Lower lobe of right lung (tissue), 2 donors: ENCODE measurements at places on chromosomes 2 and 18. TPM values are rescaled to one million over a fixed set of nuclear protein-coding genes. Genes with fewer than 3 reads are reported as not detected.
A peak's percentile ranks its signal among the peaks of the same experiment; 100 is the strongest.

DNA sequence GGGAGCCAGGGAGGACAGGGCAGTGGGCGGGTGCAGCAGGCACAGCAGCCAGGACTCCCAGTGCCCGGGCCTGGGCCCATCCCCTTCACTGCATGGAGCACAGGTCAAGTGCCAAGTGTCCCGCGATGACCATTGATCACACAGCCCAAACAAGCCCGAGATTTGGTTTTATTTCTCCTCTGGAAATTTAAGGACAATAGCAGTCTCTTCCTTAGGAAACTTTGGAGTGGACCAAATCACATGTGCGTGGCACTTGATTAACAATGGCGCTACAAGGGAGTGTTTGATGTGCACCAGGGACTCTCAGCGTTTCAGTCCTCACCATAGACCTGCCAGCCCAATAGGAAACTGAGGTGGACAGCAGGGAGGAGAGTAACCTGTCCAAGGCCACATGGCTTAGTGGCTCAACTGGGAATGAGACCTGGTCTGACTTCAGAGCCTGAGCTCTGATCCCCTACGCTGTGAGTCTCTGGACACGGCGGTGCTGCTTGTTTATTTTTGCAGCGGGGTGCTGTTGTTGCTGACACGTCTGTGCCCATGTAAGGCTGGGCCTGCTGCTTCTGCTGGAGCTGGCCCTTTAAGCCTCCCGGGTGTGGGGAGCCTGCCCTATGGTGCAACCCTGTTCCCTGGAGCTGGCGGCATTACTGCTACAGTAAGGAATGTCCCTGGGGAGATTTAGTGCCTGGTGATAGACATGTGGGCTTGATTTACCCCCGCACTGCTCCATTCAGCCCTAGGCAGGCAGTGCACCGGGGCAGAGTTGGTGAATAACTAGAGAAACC, 194.2 kb downstream of the INHBB start:
- no peaks in the 10 kb centered on the region for H3K36me3 ChIP-seq
- no peak overlapping the region for H3K4me3 ChIP-seq
- H3K27me3 ChIP-seq: peaks cover 5% of the 10 kb centered on the region

DNA sequence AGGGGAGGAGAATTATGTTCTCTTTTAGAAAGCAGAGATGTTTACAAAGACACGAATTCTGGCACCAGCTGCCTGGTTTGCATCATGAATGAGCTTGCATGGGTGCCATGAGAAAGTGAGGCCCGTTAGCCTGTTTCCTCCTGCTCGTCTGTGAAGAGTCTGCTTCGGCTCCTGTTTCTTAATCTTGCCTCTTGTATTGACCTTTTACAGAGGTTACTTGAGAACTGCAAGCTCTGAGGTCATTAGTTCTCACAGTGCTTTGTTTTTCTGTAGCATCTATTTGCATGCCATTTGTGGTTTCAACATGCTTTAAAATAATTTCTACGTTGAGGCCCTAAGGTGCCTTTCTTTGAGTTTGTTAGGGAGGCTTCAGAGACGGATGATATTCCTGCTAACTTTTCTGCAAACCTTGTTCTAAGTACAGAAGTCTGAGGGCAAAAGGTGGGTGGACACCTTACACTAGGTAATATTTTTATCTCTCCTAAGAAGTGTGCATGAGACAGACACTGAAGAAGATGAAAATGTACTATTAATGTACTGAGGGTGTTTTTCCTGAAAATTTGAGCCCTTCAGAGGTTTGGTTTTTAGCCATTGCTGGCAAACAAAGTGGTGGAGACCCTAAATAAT, 53.4 kb upstream of the LINC00305 start:
- H3K4me3 ChIP-seq: no peak overlapping the region
- H3K36me3 ChIP-seq: no peaks in the 10 kb centered on the region
- no peaks in the 10 kb centered on the region for H3K27me3 ChIP-seq
- DNase-seq: no peak

GRCh38 chr2:56185101-56185581, 1.4 kb downstream of the CCDC85A start:
- H3K4me3 ChIP-seq: peak overlapping the region; percentile 75
- H3K36me3 ChIP-seq: no peaks in the 10 kb centered on the region
- peaks cover 25% of the 10 kb centered on the region for H3K27me3 ChIP-seq
- peaks cover 16% of the 10 kb centered on the region for H3K4me1 ChIP-seq
- H3K27ac ChIP-seq: peak overlapping the region; percentile 79

DNA sequence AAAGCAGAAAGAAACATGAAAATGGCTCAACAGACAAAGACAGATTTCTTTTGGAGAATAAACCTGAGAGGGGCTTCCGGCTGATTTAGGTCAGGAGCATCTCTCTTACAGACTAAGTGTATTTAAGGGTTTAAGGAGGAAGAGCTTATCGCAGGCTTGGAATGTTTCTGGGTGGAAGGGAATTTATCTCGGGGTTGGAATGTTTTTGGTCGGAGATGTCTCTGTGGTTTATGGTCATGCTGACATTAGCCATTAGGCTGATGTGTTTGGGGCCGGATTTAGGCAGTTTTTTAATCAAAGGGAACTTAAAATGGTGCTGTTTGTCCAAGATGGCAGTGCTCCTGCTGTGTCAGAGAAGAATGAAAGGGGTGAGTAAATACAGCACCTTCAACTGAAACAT, 14.4 kb upstream of the PSMA8 start:
- H3K4me3 ChIP-seq: no peak overlapping the region
- no peaks in the 10 kb centered on the region for H3K27me3 ChIP-seq
- H3K4me1 ChIP-seq: no peaks in the 10 kb centered on the region
- no peak overlapping the region for H3K27ac ChIP-seq
- no peaks in the 10 kb centered on the region for H3K36me3 ChIP-seq

GDF7 gene
- total RNA-seq: 0.62 TPM

- DNase-seq: no peak
- H3K4me3 ChIP-seq: no peak overlapping the region
- no peaks in the 10 kb centered on the region for H3K27me3 ChIP-seq
- H3K27ac ChIP-seq: no peak overlapping the region
- H3K4me1 ChIP-seq: peaks cover under 1% of the 10 kb centered on the region
Observed at GRCh38 chr2:6999211-6999877, 82.1 kb downstream of the RNF144A start.

GRCh38 chr2:71235930-71236587, 9.2 kb upstream of the PAIP2B start:
- no peak for DNase-seq
- H3K4me3 ChIP-seq: no peak overlapping the region
- no peaks in the 10 kb centered on the region for H3K4me1 ChIP-seq
- H3K27me3 ChIP-seq: no peaks in the 10 kb centered on the region
- no peak overlapping the region for H3K27ac ChIP-seq

GRCh38 chr2:46376586-46376985, 79.4 kb downstream of the EPAS1 start:
- H3K36me3 ChIP-seq: peaks cover 100% of the 10 kb centered on the region
- H3K4me3 ChIP-seq: no peak overlapping the region
- H3K27me3 ChIP-seq: no peaks in the 10 kb centered on the region
- peak overlapping the region; percentile 21 for H3K27ac ChIP-seq
- H3K4me1 ChIP-seq: peaks cover 22% of the 10 kb centered on the region
- no peak for DNase-seq

NGEF gene
- total RNA-seq: 1.7 TPM

DNA sequence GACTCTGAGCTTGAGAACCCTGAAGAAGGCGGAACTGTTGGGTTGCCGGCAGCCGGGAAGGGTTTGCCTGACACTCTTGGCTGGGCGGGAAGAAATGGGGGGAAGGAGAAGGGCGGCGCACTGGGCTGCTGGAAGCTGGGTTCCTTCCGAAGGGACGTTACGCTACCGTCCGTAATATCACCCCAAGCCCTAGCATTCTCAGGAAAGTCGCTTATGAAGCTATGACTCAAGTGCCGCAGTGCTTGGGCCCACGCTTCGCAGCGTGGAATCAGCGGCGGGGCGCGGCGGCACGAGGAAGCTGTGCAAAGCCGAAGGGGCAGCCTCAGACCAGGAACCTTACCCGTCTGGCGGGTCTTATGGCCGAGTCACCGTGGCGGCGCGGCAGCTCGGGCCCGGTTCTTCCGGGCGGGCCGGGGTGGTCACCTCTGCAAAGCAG, 50.2 kb upstream of the SIGLEC15 start:
- H3K4me3 ChIP-seq: peak overlapping the region; percentile 74
- peak; percentile 83 for DNase-seq
- H3K4me1 ChIP-seq: peaks cover 6% of the 10 kb centered on the region
- H3K27me3 ChIP-seq: peaks cover 6% of the 10 kb centered on the region
- H3K27ac ChIP-seq: peak overlapping the region; percentile 90
- H3K36me3 ChIP-seq: no peaks in the 10 kb centered on the region

DNA sequence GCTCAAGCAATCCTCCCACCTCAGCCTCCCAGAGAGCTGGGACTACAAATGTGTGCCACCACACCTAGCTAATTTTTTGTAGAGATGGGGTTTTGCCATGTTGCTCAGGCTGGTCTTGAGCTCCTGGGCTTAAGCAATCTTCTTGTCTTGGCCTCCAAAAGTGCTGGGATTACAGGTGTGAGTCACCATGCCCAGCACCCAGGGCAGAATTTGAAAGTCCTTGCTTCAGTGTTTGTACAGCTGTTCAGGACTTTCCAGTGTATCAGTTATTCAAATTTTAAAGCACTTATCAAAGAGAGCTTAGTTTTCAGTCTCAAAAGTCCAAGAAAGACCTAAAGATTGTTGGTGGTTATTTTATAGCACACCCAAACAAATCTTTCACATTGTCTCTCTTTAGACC, 43.6 kb upstream of the VPS54 start:
- H3K36me3 ChIP-seq: no peaks in the 10 kb centered on the region
- no peaks in the 10 kb centered on the region for H3K27me3 ChIP-seq
- no peak overlapping the region for H3K27ac ChIP-seq
- H3K4me1 ChIP-seq: peaks cover 18% of the 10 kb centered on the region

SERTAD2 gene
- total RNA-seq: 20.1 TPM

CCDC178 gene
- total RNA-seq: not detected

- H3K4me3 ChIP-seq: no peak overlapping the region
- no peaks in the 10 kb centered on the region for H3K36me3 ChIP-seq
- H3K27ac ChIP-seq: no peak overlapping the region
- DNase-seq: no peak
Observed at GRCh38 chr18:65846107-65846506, 95.3 kb downstream of the CDH7 start.

DNA sequence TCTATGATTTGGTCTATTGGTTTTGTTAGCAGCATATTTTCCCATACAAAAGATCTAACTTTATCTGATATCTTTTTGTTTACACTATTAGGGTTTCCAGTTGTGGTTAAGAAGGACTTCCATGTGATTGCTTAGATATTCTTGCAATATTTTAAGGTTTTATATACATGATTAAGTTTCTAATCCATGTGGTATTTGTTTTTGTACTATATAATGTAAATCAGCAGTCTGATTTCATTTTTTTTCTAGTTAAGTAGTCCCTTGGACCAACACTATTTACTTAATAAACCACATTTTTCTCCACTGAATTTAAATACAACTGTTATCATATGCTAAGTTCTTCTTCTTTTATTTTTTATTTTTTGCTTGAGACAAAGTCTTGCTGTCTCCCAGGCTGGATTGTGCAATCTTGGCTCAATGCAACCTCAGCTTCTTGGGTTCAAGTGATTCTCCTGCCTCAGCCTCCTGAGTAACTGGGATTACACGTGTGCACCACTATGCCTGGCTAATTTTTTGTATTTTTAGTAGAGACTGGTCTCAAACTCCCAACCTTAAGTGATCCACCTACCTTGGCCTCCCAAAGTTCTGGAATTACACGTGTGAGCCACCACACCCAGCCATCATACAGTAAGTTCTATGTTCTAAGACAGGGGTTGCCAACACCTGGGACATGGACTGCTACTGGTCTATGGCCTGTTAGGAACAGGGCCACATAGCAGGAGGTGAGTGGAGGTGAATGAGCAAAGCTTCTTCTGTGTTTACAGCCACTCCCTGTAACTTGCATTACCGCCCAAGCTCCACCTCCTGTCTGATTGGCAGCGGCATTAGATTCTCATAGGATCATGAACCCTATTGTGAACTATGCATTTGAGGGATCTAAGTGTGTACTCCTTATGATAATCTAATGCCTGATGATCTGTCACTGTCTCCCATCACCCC, 58.5 kb upstream of the RAB27B start:
- H3K27ac ChIP-seq: no peak overlapping the region
- no peak for DNase-seq
- H3K4me1 ChIP-seq: no peaks in the 10 kb centered on the region
- no peaks in the 10 kb centered on the region for H3K36me3 ChIP-seq

FNDC4 gene
- total RNA-seq: 1.6 TPM

GPR39 gene
- 11.2 TPM for total RNA-seq

DLX2 gene
- not detected for total RNA-seq

DNA sequence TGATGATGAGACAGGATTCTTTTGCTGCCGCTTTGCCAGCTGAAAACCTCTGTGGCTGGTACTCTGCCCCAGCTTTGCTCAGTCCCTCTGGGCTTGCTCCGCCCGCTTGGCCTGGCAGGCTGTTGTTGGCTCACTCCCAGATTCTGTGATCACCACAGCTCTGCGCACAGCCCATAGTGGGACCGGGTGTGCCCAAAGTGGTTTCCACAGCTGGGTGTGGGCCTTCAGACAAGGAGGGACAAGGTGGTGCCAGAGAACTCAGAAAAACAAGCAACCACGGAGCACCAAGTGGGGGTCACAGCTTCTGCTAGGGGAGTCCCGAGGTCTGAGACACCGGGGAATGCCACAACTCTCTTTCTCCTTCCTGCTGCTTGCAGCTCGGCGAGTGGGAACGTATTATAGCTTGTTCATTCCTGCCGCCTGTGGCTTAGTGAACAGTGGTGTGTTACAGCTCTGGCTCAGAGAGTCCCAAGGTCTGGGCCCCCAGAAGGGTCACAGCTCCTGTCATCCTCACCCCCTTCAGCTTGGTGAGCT, 9.2 kb upstream of the KYNU start:
- no peaks in the 10 kb centered on the region for H3K27me3 ChIP-seq
- DNase-seq: peak; percentile 83
- peak overlapping the region; percentile 61 for H3K27ac ChIP-seq
- H3K4me1 ChIP-seq: peaks cover 14% of the 10 kb centered on the region
- no peaks in the 10 kb centered on the region for H3K36me3 ChIP-seq

- H3K27me3 ChIP-seq: no peaks in the 10 kb centered on the region
- no peaks in the 10 kb centered on the region for H3K4me1 ChIP-seq
- DNase-seq: no peak
- no peak overlapping the region for H3K27ac ChIP-seq
Observed at GRCh38 chr2:47437287-47437686, 34.3 kb downstream of the MSH2 start.

DNA sequence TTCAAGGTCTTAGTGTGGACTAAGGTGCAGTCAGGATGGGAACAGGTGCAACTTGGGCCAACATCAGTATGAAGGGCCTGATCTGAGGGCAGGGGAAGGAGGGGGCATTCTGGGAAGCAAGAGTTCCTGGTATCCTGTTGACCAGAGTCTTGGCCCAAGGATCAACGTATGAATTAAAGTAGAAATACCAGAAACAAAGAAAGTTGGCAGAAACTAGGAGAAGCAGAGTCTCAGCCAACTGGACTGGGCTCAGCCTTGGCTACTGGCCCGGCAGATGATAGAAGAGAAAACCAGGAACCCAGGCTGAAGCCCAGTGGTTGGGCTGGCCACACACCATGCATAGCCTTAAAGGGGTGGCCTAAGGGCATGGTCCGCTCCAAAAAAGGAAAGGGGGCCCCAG, 2.3 kb downstream of the CETN1 start:
- H3K4me3 ChIP-seq: no peak overlapping the region
- H3K36me3 ChIP-seq: no peaks in the 10 kb centered on the region
- no peaks in the 10 kb centered on the region for H3K4me1 ChIP-seq
- H3K27ac ChIP-seq: no peak overlapping the region
- DNase-seq: no peak

L3MBTL4 gene
- total RNA-seq: 16.9 TPM

DUSP19 gene
- 5.6 TPM for total RNA-seq
